NAMALWA (cell line): ENCODE measurements at places on chromosomes 3 and 15.

GRCh38 chr3:160556141-160556540, 9.2 kb downstream of the KPNA4 start:
- no peak for DNase-seq

DNA sequence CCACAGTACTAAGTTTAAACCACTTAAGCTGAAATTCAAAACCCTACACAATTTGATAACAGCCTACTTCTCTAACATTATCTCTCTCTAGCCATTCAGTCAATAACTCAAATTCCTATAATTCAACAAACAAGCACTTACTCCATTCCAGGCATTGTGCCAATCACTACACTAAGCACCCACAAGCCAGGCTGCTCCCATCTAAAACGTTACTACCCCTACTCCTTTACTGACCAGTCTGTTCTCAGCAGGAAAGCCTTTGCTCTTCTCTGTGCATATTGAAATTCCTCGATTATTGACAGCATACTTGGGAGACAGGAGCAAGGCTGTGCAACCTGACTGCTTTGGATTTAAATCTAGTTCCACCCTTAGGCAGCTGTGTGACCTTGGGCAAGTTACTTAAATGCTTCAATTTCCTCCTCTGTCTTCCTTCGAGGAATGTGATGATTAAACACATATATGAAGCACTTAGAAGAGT, 177.2 kb upstream of the THBS1 start:
- no peak for DNase-seq

DNA sequence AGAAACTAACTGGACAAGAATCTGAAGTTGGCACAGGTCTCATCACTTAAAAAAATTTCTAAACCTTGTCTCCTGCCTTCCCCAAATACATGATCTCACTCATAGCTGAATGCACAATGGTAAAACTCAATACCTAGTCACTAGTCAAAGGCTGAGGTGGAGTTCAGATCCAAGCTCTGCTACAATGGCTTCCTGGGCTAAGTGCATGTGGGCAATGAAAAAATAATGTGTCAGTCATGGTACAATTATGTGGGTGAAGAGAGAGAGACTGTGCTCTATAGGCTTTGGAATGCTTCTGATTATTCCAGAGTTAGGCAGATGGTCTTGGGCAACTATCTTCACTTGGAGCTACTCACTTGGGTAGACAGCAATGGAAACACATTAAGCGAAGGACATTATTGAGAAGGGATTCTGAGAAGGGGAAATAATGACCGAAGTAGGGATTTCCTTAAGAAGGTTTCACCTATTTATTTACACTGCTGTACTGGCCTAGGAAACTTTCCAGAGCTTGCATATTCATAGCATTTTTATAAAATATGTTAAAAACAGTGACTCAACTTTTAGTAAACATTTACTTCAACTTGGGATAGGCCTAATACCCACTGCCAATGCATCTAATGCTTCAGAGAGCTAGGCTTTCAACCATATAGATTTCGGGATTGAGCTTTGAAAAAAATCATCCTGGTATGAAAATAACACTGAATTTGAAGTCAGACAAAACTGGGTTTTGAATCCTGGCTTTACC, 58.7 kb upstream of the PLXND1 start:
- no peak for DNase-seq

DNA sequence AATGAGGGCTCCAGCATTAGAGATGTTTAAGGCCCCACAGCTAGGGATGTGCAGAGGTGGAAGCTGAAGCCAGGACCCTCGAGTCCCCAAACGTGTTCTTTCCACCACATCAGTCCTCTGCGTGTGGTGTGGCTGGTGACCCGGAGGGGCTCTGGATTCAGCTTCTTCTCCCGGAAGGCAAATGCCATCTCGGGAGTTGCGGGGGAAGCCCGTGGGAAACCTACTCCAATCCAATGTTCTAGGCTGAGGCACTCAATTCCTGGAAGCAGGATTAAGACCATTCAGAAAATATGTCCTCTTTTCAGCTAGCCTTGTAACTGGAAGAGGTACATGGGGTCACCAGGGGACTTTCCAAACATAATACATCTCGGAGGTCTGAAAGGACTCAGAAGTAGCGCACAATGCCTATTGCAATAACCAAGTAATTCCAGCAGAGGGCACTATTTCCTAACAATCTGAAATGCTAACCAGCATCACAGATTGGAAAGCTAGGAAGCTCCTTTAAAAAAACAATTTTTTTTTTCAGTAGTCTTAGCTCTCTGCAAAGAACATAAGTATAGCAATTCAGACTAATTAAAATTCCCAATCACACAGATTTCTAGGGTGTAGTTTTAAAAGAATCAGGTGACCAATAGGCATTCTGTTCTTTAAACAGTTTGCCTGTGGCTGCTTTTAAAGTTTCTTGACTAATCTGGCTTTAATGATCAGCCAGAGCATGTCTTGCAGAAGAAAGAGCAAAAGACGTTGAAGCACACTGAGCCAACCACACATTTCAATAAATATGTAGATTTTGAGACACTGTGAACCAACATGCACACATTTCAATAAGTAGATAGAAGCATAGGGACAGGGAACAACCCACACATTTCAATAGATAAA, 36.1 kb downstream of the BNC1 start:
- DNase-seq = peak; percentile 73

GRCh38 chr3:31170932-31171670, 276.6 kb upstream of the GADL1 start:
- no peak for DNase-seq

DNA sequence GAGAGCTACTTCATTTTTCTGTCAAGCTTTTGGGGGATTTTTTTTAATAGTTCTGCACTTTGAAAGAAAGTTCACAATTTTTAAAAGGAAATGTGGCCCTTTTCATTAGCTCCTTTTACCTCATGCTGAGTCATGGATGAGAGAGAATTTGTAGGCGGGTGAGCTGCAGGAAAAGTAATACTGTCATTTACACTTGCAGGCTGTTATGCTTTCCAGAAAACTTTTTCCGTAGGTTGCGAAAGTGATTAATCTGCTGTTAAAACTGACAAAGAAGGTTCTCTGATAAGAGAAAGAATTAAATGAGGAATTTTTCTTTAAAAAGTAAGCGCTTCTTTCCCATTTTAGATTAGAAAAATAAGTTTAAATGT, 430.2 kb downstream of the LPP start:
- no peak for DNase-seq

DNA sequence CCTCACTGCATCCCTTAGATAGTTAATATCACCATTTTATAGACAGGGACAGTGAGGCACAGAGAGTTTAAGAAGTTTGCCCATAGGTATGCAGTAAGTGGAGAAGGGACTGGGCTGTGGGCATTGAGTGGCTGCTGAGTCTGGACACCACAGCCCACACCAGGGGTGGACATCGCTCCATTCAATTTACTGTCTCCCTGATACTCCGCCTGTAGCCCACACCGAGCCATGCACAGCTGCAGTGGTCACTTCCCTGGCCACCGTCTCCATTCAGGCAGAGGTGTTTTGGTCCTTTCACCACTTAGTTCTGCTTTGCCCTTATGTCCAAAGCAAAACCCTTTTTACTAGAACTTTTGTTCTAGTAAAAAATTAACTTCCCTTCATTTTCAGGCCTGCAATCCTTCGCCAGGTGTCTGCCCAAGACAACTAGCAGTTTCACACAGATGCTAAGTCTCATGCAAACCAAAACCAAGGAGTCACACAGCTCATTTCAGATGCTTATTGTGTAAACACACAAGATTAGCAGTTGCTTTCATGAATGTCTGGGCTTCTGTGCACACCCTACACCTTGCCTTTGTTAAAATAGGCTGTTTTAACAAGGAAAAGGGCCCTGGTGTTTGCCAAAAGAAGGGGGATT, 30.1 kb downstream of the ZNF35 start:
- no peak for DNase-seq

GRCh38 chr3:159654183-159655134, 334.2 kb upstream of the IL12A start:
- no peak for DNase-seq

- peak; percentile 59 for DNase-seq
Observed at GRCh38 chr3:103991461-103992115, 1375.1 kb upstream of the ALCAM start.

DNA sequence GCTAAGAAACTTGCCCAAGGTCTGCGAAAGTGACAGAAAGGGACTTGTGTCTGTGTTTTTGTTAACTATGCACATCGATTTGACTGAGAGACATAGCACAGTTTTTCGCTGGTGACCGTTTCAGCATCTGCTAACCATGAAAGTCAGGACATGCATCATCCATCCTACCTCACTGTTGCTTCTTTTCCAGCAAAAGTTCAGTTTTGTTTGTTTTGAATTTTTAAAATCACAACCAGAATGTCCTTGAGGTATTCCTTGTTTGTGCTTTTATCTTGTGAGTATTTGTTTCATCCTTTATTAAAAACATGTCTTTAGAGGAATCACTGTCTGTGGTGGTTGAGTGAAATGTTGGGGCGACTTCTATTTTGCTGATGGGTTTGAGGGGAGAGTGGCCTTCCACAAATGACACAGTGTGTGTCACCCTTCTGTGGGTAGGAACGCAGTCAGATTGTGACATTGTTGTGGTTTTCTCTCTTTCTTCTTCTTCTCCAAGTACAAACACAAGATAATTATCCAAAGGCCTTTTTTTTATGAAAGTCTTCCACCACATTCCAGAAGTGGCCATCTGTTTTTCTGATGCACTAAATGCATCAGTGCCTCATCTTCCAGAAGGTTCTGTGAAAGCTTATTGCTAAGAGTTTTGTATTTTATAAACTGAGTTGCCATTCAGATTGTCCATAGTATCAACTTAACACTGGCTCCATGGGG, 214.4 kb upstream of the NR2E3 start:
- no peak for DNase-seq

DNA sequence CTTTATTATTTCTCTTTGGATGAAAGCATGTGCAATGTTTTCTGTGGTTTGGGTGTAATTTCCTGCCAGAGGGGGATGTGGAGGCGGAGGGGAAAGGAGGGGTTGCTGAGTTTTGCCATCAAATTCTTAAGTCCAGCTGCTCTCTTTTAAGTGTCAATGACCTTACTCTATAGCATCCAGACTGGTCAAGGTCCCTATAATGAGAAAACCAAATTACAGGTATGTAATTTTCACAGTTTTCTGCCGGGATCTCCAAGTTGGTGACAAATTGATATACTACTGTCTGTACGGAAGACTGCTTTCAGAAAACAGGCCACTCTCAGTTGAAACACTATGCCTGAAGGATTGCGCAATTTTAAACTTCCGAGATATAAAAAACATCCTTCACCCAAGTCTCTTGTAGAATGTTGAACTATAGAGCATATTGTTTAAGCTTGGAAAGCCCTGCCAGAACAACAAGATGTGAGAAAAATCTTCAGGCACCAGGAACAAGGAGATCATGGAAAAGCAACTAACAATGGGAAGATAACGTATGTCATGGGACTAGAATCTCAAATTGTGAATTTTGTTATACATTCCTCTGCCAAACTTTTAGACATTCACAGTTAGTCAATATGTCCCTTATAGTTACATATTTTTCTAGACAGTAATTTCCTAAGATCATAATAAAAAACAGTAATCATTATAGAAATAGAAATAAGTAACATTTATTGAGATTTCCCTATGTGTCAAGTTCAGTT, 300.7 kb upstream of the SATB1 start:
- DNase-seq = no peak

GRCh38 chr15:70324001-70324974, 226.6 kb upstream of the TLE3 start:
- DNase-seq = no peak

DNA sequence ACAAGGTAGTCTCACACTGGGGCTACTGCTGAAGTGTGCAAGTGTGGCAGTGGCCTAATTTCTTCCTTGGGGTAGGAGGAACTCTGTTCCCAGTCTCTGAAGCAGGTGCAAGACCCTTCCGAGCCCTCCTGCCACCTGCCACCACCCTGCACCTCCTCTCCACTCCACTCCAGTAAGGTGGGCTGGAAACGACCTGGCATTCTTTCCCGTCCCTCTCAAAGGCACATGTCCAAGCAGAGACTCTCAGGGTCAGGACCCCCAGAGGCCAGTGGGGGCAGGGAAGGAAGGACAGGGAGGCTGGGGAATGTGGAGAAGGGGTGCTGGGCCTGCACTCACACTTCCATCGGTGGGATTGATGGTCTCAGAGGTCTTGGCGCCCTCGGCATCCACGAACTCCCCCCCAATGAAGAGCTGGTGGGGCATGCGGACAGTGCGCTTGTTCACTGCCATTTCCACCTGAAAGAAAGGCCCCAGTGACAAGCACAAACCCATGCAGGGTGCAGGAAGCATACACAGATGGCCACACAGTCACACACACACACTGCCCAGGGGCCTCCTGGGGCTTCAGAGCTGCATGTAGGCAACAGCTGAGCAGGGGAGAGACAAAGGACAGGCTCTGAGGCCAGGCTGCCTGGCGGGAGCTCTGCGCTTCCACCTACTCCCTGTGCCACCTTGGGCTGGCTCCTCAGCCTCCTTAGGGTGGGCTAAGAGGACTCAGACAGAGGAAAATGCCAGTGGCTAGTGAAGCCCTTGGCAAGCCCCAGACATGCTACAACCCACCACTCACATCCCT, 43.8 kb downstream of the ALDH1L1 start:
- DNase-seq = no peak

- DNase-seq = peak; percentile 40
Observed at GRCh38 chr3:196323691-196324090, 5.7 kb upstream of the DYNLT2B start.

DNA sequence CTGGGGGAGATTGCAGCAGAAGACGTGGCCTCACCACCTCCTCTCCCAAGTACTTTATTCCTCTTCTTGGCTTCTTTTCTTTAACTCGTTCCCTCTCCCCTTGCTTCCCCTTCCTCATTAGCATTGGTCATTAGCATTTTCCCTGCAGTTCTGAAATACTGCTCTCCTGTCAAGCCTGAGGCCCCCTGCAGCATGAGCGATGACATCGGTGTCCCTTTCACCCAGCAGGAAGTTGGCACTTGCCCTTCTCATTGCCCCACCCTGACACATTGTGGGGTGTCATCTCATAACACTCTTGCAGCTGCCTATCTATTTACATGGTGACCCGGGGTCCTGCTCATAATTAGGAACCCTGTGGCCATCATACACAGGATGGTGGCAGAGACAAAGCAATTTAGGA, 167.1 kb downstream of the ARRDC4 start:
- DNase-seq = no peak

DNA sequence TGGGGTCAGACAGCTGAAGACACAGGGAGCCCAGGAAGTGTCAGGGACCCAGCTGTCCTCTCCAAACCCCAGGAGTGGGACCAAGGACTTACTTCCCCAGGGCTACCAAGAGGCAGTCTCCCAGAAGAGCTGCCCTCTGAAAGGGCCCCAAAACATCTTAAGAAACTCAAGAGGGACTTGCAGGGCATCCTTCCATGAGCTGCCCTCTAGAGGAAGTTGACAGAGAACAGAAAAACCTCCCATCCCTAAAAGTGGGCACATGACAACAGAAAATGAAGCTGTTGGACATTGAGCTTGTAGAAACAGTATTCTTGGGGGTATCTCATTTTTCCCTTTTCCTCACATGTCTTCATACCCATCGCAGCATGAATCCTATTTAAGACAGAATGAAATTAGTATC, 58.9 kb downstream of the MECOM start:
- peak; percentile 40 for DNase-seq

DNA sequence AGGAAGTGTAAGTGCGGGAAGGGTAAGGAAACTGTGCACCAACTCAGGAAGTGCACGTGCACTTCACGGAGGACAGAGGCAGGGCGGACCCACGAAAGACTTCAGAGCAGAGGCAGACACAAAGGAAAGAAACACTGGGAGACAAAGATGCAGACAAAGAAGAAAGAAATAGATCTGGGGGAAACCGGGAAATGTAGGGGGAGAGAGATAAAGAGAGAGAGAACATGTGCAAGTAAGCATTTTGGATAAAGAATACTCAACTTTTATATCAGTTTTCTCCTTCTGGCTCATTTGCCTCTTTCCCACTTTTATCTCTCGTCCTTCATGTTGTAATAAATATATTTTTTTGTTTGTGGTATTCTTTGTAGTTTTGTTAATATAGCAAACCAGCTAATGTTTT, 204.2 kb downstream of the WDR72 start:
- DNase-seq = no peak

- peak; percentile 63 for DNase-seq
Observed at GRCh38 chr3:134754768-134755559, 40.1 kb upstream of the EPHB1 start.
